ENCODE measurements at places on chromosomes 16 and 17.
A peak's percentile ranks its signal among the peaks of the same experiment; 100 is the strongest.

- peak; percentile 83 for DNase-seq
Measured at GRCh38 chr17:40321524-40321929, 12.5 kb downstream of the RARA start.

DNA sequence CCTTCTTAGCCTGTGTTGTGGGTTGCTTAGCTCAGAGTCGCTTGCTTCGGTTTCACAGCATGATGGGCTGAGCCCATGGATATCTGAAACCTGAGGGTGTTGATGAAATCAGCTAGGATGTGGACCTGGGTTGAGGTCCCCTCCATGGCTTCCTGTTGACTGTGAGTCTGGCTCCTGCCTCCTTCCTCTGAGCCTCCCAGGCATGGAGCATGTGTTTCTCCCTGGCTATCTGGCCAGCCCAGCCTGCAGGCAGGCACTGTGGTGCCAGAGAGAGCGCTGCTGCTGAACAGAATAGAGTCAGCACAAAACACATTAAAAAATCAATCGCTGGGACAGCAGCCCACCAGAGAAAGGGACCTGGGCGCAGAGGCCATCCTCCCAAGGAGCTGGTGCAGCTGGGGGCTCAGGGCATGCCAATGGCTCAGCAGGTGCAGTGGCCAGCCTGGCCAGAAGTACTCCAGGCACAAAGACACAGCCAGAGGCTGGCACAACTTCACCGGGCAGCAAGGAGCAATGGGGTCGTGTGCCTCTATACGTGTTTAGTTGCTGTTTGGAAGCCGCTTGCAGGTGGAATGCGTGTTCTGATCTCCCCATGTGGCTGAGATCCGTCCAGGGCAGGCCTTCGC is 28.3 kb upstream of the GPRC5C start:
- DNase-seq, result no peak

DNA sequence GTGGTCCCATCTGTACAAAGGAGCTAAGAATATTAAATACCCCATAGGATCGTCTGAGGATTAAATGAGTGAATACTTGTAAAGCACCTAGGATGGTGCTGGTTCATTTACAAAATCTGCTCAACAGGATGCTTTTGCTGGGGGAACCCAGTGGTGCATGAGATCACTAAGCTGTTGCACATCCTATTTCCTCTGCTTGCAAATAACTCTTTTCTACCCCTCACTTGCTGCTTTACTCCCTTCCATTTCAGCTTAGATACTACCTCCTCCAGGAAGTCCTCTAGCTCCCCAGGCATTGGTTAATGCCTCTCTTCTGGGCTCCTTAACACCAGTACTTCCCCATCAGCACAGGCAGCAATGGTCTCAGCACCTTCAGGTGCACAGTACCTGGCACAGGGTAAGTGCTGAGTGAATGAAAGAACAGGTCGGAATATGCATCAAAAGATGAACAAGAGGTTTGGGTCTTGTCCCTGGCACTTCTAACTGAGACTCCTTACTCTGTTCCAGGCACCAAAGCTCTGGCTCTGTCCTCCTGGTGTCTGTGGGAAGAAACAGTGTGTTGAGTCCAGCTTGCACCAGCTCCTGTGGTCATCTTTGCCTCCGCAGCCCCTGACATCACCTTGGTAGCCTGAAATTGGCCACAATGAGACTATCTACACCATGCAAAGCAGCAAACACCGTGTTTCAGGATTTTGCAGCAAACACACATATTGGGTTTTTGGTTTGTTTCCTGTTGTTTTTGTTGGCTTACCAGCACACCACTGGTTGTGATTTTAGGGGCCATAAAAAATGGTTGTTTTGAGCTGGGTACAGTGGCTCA is 24.1 kb upstream of the IL21R start:
- DNase-seq, result no peak

GRCh38 chr16:5045499-5046115 is 11.9 kb upstream of the NAGPA start:
- DNase-seq, result peak; percentile 75

DNA sequence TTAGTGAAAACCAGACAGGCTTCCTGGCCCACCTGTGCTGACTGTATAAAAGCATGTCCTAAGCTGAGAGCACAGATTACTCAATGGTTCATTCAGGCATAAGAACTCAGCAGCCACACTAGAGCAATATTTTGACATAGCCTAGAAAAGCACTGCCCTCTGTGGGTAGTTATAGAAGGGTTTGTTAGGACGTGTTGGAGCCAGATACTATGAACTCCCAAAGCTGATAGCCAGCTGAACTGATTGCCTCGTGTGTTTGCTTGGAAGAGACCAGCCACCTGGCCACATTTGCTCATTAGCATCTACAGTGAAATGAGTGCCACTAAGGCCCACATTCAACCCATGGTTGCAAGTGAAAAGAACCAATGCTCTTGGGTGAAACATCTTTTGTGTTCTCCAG is 30.8 kb upstream of the ABCA5 start:
- DNase-seq, result no peak

GRCh38 chr16:34054137-34054536 is 594.7 kb downstream of the TP53TG3F start:
- DNase-seq, result no peak

GRCh38 chr17:78665952-78666920 is 89.0 kb upstream of the DNAH17 start:
- no peak for DNase-seq

DNA sequence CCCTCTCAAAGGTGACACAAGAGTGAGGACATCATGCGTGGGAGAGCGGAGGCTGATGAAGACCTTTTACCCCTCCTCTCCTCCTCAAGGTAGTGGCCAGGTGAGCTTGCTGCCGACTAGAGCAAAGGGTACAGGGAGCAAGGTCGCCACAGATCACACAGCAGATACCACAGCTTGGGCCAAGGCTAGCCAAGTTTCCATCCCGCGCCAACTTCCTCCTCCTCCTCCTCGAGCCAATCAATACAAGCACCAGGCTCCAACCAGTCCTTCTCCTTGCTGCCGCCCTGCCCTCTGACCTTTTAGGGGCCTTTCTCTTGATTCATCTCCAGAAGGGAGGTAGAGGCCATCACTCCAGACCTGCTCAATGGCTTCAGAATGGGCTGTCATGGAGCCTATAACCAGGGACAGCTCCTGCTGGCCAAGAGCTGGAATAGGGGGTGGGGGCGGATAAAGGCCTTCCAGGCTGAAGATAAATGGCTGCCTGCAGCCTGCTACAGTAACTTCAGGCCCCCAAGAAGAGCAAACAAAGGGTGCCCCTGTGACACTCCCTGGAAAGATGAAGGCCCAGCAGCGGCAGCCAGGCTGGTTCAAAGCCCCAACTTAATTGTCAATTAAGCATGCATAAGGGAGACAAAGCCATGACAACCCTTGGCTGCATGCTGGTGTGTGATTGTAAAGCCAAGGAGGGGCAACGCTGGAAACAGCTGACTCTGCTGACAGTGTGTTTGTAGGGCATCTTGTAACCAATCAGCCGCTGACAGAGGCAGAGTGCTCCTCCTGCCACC is 17.8 kb downstream of the HNF1B start:
- DNase-seq, result no peak

GRCh38 chr17:29107084-29107483 is 64.1 kb downstream of the PIPOX start:
- DNase-seq, result no peak

DNA sequence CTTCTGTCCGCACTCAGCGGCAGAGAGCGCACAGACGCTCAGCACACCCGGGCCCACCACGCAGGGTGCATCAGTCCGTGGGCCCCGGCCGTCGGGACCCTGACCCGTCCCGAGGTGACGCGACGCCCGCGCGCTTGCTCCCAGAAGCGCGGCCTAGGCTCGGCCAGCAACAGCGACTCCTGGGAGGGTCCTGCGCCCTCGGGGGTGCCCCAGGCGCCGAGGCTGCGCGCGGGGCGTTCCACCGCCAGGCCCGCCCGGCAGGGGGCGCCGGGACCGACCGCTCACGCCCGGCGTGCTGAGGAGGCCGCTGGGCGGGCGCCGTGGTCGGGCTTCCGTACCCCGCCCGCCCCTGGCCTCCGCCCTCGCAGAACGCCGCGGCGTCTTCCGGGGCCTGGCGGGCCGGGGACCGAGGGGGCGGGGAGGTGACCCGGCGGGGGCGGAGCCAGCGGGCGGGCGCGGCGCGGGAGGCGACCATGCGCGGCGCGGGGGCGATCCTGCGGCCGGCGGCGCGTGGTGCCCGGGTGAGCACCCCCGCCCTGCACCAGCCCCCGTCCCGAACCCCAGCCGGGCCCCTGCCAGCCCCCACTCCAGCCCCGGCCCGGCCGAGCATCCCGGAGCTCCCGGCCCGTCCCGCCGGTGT is at the start of gene CISD3:
Gene CISD3, plus strand, starts transcription at position 456 of the 640 bp plus-strand sequence. Its CDS starts 18 bp downstream, at position 474.
- DNase-seq, result no peak

DNA sequence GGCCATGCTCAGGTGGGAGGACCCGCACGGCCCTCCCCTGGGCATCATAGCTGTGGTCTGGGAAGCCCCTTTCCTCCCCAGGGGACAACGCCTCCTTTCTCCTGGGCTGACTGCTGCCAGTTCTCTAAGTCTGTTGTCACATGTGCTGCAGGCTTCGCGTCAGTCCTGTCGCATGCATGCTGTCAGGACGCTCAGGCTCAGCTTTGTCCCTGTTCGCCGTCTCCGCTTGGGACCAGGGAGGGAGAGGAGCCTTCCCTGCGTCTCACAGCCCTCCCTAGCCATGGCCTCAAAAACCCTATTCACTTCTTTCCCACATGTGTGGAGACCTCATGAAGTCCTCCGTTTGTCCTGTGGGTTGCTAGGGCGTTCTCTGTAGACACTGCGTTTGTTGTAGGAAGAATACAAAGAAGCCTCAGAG is 21.4 kb downstream of the LDHD start:
- peak; percentile 52 for DNase-seq

GRCh38 chr16:65845466-65846209 is 520.9 kb upstream of the CDH5 start:
- no peak for DNase-seq

DNA sequence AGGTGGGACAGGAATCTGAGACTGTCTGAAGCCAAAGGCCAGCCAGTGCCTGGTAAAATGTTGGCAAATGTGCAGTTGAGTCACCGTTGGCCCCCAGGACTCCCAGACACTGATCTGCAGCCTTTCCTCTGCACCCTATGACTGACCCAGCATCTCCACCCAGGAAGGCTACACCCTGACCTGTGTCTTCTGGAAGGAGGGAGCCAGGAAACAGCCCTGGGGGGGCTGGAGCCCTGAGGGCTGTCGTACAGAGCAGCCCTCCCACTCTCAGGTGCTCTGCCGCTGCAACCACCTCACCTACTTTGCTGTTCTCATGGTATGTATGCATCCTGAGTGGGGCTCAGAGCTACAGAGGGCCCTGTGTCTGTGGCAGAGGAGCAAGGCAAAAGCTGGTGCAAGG is 24.0 kb downstream of the ADGRG5 start:
- no peak for DNase-seq

DNA sequence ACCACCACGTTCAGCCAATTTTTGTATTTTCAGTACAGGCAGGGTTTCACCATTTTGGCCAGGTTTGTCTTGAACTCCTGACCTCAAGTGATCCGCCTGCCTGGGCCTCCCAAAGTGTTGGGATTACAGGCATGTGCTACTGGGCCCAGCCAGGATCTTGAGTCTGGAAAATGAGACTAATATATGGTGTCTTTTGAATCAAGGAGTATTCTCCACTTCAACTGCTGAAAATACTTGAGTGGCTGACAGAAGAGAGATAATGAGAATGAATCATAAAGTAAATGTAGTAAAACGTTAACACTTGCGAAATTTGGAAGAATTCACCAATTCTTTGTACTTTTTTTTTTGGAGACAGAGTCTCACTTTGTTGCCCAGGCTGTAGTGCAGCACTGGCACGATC is 16.6 kb downstream of the SMYD4 start:
- DNase-seq, result no peak

- no peak for DNase-seq
Measured at GRCh38 chr17:62857526-62857925, 49.4 kb upstream of the MARCHF10 start.

DNA sequence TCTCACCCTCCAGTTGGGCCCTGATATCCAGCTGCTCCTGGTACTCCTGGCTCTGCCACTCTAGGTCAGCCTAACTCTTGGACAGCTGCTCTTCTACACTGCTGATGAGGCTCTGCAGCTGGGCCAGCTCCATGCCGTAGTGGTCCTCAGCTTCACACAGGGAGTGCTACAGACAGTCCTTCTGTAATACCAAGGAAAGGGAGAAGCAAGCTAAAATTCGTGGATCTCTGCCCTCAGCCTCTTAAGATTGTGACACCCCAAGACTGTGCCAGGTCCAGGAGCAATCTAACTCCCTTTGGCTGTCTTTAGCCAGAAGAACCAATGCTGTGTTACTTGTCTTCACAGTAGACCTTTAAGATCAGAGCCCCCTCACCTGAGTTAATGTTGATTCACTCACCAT is 7.7 kb upstream of the KRT38 start:
- DNase-seq, result no peak

DNA sequence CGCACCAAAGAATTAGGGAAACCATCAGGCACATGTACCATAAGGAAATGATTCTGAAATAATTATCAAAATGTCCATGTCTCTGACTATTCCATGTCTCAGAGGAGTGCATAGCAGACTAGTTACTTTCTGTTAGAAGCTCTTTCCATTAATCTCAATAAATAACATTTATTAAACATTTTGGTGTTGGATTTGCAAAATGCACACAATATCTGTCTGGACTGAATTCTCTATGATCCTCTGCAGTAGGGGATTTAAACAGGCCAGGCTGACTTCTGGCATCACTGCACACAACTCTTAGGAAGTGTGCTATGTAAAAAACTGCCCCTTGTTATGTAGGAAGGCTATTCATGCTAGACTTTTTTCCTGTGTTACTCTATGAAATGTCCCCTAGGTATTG is 283.3 kb upstream of the CDH5 start:
- no peak for DNase-seq

- DNase-seq, result no peak
Measured at GRCh38 chr17:29078183-29079045, 35.5 kb downstream of the PIPOX start.

DNA sequence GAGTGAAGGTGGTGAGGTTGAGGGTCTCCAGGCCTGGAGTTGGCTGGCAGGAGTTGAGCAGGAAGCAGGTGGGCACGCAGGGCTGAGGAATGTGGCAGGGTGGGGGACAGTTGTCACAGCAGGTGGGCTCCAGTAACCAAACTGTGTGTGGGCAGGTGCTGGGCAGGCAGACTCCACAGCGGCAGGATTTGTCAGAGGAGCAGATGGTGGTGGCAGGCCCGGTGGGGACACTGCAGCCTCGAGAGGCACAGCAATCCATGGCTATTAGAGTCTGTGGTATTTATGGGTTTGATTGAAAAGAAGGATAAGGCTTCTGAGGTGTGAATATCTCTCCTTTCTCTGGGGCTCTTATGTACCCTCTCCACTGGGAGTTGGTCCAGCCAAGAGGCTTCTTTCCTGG is at the start of gene KRTAP3-3:
Gene KRTAP3-3, minus strand, starts transcription at position 326 of the 400 bp plus-strand sequence. Its CDS starts 67 bp downstream, at position 259.
- DNase-seq, result no peak

All from chondrocyte (in vitro differentiated cells).